Astrocyte of the spinal cord (primary cell): ENCODE measurements at places on chromosomes 16 and 17.
A peak's percentile ranks its signal among the peaks of the same experiment; 100 is the strongest.

DNA sequence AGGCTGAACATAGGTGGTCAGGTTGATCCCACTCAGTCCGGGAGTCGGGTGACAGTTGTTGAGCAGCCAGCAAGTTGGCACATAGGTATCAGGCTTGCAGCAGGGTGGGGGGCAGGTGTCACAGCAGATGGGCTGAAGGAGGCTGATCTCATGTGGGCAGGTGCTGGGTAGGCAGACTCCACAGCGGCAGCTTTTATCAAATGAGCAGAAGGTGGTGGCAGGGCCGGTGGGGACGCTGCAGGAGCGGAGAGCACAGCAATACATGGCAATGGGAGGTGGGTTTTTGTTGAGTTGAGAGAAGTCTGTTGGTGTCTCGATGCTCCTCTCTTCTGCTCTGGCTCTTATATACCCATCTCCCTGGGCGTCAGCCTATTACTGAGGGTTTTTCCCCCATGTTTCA, at the start of gene KRTAP3-1:
Gene KRTAP3-1, minus strand, starts transcription at position 318 of the 400 bp plus-strand sequence. Its CDS starts 54 bp downstream, at position 264.
- DNase-seq, result no peak

DNA sequence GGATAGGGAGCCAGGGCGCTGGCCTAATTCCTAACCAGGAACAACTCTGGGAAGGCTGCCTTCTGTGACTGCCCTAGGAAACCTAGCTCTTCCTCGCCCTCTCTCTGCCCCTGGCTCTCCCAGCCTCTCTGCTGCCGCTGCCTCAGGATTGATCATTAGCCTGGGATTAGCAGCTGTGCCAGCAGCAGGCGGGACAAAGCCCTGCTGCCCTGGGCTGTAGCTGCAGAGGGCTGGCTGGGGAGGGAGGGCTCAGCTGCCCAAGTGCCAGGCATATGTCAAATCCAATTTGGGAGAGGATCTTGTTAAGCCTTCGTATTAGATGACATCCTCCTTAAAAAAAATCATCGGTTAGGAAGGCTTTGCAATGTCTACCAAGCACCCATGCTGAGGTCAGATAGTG, 144.8 kb upstream of the CCL2 start:
- DNase-seq, result no peak

DNA sequence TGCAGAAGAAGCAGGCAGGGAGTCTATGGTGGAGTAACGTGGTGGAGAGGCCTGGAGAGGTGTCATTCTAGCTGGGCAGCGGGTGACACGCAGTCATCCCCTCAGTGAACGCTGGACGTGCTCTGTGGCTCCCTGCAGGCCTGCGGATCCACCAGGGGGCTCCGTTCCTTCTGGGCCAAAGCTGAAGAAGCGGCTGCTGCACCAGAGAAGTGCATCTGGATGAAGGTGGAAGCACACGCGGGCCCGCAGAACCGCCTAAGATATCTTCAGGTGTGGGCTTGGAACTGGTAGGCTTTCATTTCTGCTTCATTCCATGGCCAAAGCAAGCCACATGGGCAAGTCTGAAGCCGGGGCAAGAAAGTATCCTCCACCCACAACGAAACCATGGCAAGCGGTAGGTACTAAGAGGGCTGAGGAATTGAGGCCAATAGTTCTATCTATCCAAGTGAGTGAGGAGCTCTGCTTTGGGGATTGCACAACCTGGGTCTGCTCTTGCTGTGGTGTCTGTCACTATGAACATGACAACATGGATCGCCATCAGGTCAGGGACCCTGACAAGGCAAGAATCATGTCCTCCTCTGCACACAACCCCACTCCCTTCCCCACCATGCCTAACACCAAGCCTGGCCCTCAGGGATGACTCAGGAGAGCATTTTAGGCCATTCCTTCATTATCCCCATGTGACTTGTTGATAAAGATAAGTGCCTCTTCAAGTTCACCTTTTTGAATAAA, 78.9 kb upstream of the FBXO47 start:
- DNase-seq, result no peak

GRCh38 chr17:67116045-67116575, 71.8 kb downstream of the CACNG1 start:
- no peak for DNase-seq

DNA sequence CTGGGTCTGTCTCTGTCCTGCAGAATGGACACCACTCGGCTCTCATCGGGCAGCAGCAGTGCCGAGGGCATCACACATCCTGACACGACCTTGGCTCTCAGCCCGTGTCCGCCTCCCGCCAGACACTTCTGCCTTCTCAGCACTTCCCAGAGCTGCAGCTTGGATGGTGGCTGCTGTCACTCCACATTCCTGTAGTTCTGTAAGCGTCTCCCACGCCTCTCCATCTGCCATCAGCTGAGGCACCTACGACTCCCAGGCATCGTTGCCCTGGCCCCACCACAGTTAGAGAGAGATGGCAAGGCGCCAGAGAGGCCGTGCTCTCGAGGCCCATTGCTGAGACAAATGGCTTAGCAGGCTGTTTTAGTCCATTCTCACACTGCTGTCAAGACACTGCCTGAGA, 195.9 kb upstream of the CHMP6 start:
- DNase-seq, result no peak

GRCh38 chr16:4944333-4945281, 7.7 kb upstream of the PPL start:
- DNase-seq, result peak; percentile 98

GRCh38 chr17:19341641-19342610, 20.6 kb downstream of the B9D1 start:
- no peak for DNase-seq

GRCh38 chr16:52544703-52545102, 2.2 kb downstream of the TOX3 start:
- DNase-seq, result no peak

DNA sequence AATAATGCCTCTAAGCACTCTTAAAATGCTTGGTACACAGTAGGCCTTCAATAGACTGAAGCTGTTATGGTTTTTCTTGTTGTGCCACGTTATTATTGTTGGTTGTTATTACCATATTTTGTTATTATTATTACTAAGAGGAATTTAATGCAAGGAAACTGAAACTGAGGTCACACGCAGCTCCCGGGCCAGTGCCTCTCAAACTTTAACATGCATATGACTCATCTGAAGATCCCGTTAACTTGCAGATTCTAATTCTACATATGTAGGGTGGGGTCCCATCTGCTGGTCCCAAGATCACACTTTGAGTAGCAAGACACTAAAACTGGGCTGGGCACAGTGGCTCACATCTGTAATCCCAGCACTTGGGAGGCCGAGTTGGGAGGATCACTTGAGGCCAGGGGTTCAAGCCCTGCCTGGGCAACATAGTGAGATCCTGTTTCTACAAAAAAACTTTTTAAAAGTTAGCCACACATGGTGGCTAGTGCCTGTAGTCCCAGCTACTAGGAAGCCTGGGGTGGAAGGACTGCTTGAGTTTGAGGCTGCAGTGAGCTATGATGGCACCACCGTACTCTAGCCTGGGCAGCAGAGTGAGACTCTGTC, 888 bp downstream of the ACSM5 start:
- DNase-seq, result no peak

DNA sequence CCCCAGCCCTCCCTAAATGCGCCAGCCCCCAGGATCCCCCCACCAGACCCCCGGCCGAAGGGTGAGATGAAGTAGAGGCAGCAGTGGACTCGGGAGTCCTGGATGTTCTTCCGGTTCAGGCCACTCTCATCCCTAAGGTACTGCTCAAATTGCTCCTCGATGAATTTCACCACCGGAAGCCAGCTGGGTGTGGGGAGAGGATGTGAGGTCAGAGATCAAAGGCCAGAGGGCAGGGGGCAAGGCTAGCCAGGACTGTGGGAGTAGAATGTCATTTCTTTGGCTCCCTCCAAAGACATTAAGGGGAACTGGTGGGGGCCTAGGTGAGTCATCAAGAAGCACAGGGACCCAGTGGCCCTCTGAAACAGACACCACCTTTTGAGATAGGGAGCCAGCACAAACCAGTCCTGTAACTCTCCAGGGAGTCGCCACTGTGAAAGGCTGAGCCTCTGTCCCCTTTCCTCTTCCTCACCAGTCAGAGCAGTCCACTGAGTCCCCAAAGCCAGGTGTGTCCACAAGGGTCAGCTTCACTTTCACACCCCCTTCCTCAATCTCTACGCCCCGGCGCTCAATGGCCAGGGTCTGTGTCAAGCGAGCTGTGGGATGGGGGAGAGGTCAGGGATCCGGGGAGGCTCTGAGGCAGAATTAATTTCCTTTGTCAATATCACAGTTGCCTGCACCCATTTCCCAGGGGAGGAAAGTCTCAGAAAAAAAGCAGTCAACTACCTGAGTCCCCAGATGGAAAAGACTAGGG, 895 bp downstream of the SEPTIN1 start:
- DNase-seq, result no peak

- DNase-seq, result peak; percentile 72
Measured at GRCh38 chr17:73043686-73044581, 48.6 kb downstream of the SLC39A11 start.

DNA sequence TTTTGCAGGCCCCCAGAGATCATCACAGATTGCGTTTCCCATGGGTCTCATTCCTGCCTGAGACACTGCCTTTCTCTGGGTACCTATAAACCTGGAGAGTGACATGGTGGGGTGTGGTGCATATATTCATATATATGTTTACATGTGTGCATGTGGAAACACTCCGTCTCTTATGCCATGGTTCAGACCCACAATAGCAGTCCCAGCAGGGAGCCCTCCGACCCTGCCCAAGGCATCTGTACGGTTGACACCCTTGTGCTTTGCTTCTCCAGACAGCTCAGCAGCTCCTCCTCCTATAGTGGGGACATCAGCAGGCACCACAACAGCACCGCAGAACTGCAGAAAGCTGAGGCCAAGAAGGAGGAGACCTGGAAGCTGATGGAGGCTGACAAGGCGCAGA, 116.8 kb downstream of the ABCC6 start:
- no peak for DNase-seq

DNA sequence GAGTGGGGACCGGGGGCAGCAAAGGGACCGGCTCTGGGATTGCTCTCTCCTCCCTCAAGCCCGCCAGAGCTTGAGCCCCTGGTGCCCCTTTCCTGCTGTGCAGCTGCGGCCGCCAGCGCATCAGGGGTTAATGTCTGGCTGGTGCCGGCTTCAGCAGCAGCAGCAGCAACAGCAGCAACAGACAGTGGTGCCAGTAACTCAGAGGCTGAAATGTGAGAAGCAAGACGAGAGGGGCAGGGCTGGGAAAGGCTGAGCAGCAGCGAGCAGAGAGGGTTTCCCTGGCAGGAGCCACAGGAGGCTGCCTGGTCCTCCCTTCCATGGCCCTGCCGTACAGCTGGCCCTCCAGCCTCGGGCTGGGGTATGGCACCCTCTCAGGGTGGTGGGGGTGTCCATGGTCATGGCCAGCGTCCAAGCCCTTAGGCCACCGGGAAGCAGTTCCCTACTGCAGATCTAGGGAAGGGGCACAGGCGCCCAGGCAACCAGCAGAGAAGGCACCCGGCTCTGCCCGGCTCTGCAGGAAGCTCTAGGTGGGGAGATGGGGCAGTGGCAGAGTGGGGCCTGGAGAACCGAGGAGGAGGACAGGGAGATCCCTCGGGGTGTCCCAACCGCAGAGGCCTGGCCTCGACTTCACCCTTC, 21.1 kb upstream of the TFAP4 start:
- DNase-seq, result peak; percentile 81

DNA sequence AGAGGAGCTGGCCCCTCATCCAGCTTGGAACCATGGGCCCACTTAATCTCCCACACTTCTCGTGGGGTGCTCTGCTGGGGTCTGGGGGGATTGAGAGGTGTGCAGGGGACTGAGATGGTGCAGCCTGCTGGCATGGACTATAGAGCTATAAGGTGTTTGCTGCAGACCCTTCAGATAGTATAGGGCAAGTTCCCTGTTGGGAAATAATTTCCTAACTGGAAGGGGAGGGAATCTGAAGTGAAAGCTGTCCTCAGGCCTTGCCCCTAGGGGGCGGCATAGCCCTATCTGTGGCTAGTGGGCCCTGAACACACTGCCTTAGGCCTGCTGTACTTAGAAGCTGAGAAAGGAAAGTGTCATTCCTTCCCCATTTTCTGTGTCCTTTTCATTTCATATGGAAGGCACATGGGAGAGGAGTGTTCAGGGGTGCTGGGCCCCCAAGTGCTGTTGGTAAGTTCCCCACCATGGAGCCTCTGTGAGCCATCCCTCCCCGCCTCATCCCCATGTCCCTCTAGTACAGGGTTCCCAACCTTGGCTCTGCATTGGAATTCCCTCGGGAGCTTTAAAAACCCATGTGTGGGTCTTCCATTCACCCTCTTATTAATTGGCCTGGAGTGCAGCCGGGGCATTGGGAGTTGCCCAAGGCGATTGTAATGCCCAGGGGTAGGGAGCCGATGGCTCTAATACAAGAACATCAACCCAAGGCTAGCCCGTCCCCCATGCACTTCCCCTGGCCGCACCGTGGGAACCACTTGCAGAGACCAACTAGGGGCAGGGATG, 19.7 kb downstream of the GOSR2 start:
- peak; percentile 68 for DNase-seq

DNA sequence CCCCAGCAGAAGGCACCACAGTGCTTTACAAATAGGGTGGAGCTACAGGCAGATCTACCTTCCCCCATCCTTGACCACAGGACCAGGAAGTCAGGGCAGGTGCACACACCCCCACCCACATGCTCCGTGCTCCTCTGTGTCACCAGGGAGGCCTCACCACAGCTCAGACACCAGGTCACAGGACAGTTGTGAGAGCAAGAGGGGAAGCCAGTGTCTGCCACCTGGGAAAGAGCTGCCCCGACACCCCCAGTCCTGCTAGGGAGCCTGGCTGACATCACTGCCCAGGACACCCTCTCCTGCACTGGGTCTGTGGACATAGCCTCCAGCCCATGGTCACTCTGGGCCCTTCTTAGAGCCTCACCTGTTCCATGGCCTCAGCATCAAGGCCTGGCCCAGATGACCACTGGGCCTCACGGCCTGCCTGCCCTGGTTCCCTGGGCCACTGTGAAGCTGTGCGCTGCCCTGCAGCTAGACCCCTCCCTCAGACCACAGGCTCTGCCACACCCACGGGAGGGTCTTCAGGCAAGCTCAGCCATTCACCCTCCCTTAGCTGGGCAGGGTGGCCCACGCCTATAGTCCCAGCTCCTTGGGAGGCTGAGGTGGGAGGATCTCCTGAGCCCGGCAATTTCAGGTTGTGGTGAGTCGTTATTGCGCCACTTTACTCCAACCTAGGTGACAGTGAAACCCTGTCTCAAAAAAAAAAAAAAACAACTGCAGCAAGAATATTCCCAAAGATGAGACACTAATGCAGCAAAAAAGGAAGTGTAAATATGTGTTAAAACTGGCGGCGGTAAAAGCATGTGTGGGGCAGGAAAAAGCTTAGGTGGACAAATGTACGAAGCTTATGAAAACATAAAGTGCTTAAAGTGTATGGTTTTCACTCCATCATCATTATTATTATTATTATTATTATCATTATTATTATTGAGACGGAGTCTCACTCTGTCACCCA, 14.2 kb downstream of the POLR3K start:
- DNase-seq, result no peak
